ENCODE measurements at places on chromosomes 7 and 10.
A peak's percentile ranks its signal among the peaks of the same experiment; 100 is the strongest.

DNA sequence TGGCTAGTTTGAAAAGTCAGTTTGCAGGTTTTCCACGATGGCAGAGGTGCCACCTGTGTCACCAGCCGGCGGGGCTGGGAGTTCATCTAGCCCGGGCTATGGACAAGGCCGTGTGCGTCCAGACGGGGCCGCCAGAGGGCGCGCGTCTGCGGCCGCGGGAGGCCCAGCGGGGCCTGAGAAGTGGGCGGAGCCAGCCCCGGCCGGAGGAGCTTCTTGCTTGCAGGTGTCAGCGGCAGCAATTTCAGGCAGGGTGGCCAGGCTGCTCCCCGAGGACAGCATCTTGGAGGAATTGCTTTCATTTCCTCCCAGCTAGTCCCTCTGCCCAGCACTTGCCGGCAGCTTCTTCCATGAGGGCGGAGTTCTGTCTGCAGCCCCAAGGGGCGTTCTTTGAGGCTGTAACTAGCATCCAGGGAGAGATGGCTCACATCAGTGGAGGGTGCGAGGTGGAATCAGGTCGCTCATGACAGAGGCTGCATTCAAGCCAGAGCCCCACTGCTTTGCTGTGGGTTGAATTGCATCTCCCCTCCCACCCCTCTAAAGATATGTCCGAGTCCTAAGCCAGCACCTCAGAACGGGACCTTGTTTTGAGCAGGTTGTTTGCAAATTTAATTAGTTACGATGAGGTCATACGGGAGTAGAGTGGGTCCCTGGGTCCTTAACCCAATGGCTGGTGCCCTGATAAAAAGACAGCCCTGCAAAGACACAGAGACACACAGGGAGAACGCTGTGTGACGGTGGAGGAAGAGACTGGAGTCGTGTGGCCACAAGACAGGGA is 85.9 kb upstream of the MKI67 start:
- no peaks in the 10 kb centered on the region for H3K36me3 ChIP-seq
- no peaks in the 10 kb centered on the region for H3K27me3 ChIP-seq
- peaks cover 6% of the 10 kb centered on the region for H3K4me1 ChIP-seq
- DNase-seq: peak; percentile 83
- H3K27ac ChIP-seq: no peak overlapping the region

GRCh38 chr10:21449288-21449966 is 76.1 kb downstream of the SKIDA1 start:
- no peak overlapping the region for H3K27ac ChIP-seq
- no peaks in the 10 kb centered on the region for H3K27me3 ChIP-seq
- no peak overlapping the region for H3K4me3 ChIP-seq
- no peaks in the 10 kb centered on the region for H3K4me1 ChIP-seq
- DNase-seq: no peak

- no peaks in the 10 kb centered on the region for H3K36me3 ChIP-seq
- H3K27ac ChIP-seq: no peak overlapping the region
- H3K27me3 ChIP-seq: no peaks in the 10 kb centered on the region
- no peaks in the 10 kb centered on the region for H3K4me1 ChIP-seq
- no peak overlapping the region for H3K4me3 ChIP-seq
- no peak for DNase-seq
These were observed 49.0 kb downstream of the WNT2 start for GRCh38 chr7:117273814-117274225.

DNA sequence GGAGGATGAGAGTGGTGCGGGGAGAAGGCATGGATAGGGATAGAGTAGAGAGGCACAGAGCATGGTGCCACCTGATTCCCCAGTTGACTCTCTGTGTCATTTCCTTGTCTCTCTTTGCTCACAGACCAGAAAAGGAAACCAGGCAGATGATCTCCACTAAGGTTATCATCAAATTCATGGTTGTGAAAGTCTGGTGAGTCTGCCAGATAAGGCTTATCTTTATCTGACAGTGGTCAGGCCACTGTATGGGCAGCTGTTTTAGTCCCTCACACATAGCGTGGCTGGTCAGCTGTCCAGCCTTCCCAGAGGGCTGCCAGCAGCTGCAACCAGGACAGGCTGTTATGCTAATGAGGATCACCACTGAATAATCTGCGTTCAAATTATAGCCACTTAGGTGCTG is 99.0 kb downstream of the ADRA2A start:
- no peaks in the 10 kb centered on the region for H3K27me3 ChIP-seq
- H3K36me3 ChIP-seq: no peaks in the 10 kb centered on the region
- no peak for DNase-seq
- H3K4me3 ChIP-seq: no peak overlapping the region
- H3K4me1 ChIP-seq: no peaks in the 10 kb centered on the region

DNA sequence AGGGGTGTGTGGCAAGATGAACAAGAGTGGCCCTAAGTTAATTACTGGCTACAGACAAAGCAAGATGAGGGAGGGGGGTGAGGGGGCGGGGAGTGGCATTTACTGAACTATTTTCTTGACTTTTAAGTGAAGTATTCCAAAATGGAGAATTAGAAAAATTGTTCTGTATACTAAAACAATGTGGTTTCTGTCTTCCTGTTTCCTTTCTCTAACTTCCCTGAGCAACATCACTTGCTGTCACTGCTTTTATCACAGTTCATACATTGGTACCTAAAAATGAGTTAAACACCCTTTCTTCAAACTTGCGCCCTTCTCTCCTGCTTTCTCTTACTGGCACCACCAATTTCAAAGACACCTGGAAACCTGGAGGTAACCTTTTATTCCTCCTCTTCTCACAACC is 21.6 kb downstream of the PDZD8 start:
- DNase-seq: no peak
- H3K36me3 ChIP-seq: no peaks in the 10 kb centered on the region
- no peak overlapping the region for H3K4me3 ChIP-seq
- no peak overlapping the region for H3K27ac ChIP-seq
- H3K4me1 ChIP-seq: peaks cover 6% of the 10 kb centered on the region
- H3K27me3 ChIP-seq: no peaks in the 10 kb centered on the region

GRCh38 chr10:26527018-26527417 is 88.9 kb downstream of the APBB1IP start:
- no peaks in the 10 kb centered on the region for H3K27me3 ChIP-seq
- H3K36me3 ChIP-seq: peaks cover 19% of the 10 kb centered on the region
- no peaks in the 10 kb centered on the region for H3K4me1 ChIP-seq
- no peak overlapping the region for H3K4me3 ChIP-seq
- no peak for DNase-seq

GRCh38 chr10:99647601-99648151 is 11.6 kb upstream of the ENTPD7 start:
- H3K4me1 ChIP-seq: peaks cover 7% of the 10 kb centered on the region
- H3K27ac ChIP-seq: no peak overlapping the region
- no peak for DNase-seq

DNA sequence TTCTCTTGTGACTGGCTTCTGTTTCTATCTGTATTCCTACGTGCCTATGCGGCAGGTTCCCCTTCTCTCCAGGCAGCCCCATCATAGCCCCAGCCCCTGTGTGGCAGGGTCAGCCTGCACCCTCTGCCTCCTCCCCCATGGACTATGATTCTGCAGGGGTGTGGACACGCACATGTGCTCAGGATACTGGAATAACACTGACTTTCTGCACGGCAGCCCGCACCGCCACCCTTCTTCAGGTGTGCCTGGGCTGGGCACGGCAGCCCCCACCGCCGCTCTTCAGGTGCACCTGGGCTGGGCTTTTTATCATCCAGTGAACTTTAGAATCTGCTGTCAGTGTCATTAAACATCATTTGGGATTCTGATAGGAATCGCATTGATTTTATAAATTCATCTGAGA is 202.6 kb upstream of the PPP2R2D start:
- DNase-seq: no peak
- H3K27ac ChIP-seq: no peak overlapping the region
- no peaks in the 10 kb centered on the region for H3K27me3 ChIP-seq

DNA sequence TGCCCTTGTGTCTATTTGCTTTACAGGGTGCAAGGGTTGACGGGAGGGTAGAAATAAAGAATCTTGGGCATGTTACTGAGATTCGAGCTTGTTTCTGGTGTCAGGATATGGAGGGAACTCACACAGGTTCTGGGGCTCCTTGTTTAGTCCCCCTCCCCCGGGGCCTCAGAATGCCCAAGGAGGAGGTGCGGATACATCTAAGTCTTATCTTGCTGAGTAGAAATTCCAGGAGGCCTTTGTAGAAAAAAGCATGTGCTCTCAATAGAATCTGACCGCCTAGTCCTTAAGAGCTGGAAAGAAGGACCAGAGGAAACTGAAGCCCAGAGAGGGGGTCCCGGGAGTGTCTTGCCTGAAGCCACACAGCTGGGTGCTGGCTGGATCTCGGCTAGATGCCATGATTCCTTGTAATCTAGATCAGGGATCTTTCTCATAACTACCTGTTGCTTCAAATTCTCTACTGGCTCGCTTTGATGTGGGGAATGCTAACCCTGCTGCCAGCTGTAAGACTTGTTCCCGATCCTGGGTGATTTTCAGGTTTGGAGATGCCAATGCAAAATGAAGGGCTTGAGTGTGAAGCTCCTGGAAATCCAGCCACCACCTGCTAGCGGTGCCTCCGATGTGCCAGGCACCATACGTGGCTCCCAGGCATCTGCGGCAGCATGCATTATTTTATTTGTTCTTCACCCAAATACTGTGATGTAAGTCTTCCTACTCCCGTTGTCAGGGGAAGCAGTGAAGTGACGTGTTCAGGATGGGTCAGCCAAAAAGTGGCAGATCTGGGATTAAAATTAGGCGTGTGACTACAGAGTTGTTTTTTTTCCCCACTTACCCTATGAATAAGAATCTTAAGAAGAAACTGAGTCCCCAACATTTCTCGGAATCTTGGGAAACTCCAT is 226.0 kb downstream of the TCF7L2 start:
- H3K4me3 ChIP-seq: no peak overlapping the region
- no peak overlapping the region for H3K27ac ChIP-seq
- no peaks in the 10 kb centered on the region for H3K27me3 ChIP-seq
- H3K4me1 ChIP-seq: no peaks in the 10 kb centered on the region

DNA sequence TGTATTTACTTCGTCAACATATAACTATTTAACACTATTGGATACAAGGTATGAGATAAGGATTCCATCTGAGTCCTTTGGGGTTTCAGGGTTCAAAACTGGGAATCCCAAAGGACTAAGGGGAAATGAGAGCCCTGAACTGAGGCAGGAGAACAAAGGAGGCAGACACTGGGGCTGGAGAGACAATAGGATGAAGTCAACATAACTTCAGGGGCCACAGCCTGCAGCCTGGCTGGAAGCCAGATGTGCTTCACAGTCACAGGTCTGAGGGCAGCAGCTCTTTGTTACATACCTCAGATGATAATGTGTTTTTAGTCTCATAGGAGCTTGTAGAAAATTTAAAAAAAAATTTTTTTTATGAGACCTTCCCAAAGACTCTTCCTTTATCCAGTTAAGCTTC is 73.3 kb downstream of the NRF1 start:
- no peak for DNase-seq
- peaks cover 1% of the 10 kb centered on the region for H3K4me1 ChIP-seq
- no peak overlapping the region for H3K27ac ChIP-seq
- no peaks in the 10 kb centered on the region for H3K36me3 ChIP-seq

- no peak for DNase-seq
- no peaks in the 10 kb centered on the region for H3K36me3 ChIP-seq
- H3K27me3 ChIP-seq: no peaks in the 10 kb centered on the region
- no peak overlapping the region for H3K27ac ChIP-seq
- H3K4me3 ChIP-seq: no peak overlapping the region
- H3K4me1 ChIP-seq: no peaks in the 10 kb centered on the region
These were observed 423.4 kb downstream of the SORCS1 start for GRCh38 chr10:106741006-106741530.

Measured in liver (tissue), 10 donors.